ENCODE measurements at places on chromosomes 7 and 10.

- no peak for DNase-seq
Measured at GRCh38 chr10:133318494-133319127, 9.9 kb downstream of the ZNF511 start.

DNA sequence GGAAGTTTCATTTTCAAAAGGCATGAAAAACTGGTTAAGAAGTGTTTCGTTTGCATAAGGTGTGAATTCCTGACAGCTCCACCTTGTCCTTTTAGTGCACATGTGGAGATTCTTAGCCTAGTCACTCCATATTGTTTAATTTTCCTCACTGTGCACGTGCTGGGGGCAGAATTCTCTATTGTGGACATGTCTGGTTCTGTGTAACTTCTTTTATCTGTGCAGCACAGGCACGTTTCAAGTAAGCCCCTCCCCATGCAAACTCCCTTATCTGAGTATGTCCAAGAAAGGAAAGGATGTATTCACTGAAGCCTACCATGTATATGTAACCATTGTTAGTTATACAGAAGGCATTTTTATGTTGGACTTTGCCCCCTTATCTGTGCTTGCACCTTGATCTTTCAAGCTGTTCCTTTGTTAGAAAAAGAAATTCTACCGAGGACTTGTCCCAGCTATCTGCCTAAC is 1346.3 kb downstream of the REEP3 start:
- DNase-seq = no peak

DNA sequence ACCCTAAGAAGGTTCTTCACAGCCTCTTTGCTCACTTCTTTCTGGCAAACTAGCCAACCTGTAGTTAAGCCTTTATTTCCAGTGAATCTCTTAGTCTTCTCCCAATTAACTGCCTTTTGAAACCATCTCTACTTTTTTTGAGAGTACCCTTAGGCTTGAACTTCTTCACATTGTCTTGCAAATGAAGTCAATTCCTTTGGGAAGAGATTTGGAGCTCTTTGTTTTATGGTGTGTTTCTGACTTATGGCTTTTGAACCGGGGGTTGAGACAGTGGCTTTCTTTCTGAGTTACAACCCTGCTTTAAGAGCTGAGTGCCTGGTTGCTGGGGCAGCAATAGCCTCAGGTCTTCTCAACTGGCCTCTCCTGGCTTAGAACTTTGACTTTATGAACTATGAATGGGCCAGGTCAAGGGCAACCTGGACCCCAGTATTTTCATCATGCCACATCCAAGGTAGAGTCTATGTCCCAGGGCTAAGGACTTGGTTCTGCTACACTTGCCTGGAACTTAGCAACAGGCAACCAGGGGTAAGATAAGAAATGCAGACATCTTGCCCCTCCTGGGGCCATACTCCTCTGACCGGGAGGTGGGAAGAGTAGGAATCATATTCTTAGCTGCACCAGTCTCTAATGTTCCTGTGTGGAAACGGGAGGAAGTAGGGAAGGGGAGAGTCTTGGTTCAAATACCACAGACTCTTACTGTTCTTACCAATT is 53.0 kb downstream of the SP4 start:
- DNase-seq = no peak

DNA sequence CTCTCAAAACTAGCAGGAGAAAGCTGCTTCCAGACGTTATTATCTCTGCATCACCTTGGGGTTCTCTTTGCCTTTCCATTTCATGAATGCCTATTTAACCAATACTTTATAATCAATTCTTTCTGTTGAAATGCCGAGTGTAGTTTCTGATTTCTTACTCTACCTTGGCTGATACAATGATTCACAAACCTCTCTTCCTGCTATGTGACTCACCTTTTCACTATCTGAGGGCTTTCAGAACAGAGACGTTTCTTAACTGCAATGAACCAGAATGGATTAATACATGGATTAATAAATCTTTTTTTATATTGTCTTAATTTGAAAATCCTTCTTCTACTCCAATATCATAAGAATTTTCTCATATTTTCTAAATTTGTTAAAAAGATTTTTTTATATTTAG is 46.4 kb upstream of the ZNF746 start:
- DNase-seq = no peak

DNA sequence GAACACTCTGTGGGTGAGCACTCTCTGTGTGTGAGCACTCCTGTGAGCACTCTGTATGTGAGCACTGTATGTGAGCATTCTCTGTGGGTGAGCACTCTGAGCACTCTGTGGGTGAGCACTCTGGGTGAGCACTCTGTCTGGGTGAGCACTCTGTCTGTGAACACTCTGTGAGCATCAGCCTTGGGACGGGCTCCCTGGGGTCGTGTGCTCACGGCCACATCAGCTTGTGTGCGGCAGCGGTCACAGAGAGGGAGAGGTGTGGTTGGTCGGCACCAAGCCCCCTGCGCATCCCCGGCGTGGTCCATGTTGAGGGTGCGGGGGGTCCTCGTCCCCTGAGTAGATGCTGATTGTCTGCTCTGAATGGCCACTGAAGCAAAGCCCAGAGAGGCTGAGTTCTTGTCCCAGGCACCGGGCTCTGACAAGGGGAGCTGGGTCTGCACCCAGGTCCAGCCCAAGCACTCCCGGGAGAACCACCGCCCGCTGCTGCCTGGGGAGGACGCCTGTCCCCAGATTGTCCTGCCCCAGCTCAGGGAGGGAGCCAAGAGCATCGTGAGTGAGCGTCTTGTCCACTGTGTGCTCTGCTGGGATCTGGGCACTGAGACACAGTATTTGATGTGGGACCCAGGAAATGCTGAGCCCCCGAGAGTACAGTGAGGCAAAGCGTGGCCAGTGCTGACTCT is 143.7 kb downstream of the DNAJB6 start:
- no peak for DNase-seq

GRCh38 chr10:95964756-95965155 is 57.0 kb downstream of the CC2D2B start:
- DNase-seq = no peak

GRCh38 chr10:95295031-95295755 is 4.4 kb upstream of the PDLIM1 start:
- no peak for DNase-seq

- no peak for DNase-seq
Measured at GRCh38 chr7:87003872-87004798, 55.3 kb downstream of the ELAPOR2 start.

- DNase-seq = no peak
Measured at GRCh38 chr10:86047588-86047987, 319.0 kb downstream of the GRID1 start.

GRCh38 chr7:104850374-104850773 is 163.6 kb upstream of the KMT2E start:
- no peak for DNase-seq

DNA sequence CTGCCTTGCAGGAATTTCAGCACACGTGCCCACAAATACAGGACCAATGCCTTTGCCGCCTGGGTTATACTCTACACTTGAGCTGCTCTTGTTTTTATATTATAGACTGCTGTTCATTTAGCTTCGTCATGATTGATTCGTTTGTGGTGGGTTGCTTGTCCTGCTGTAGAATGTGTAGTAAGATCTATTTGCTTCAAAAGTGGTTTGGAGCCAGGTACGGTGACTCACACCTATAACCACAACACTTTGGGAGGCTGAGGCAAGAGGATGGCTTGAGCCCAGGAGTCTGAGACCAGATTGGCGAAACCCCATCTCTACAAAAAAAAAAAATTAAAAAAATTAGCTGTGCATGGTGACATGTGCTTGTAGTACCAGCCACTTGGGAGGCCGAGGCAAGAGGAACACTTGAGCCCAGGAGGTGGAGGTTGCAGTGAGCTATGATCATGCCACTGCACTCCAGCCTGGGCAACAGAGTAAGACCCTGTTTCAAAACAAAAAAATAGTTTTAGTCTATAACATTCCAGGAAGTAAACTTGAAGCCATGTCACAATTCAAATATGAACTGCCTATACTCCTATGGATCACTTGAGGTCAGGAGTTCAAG is 9.0 kb upstream of the RHBDD2 start:
- no peak for DNase-seq

DNA sequence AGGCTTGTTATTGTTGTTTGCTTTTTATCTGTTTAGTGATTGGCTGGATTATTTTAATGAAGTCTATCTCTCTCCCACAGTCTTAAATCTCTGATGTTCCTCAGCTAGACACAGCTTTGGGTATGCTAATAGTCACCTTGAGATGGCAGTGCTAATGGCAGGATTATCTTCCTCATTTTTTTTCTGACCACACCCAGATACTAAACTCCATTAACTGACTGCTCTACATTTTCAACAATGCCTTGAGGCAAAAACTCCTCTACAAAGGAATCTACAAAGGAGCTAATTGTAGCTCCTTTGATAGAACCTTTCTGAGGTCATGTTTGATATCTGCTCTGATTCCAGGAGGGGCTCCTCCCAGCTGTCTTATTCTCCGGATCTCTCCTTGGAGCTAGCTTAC is 122.6 kb downstream of the HBP1 start:
- DNase-seq = no peak

DNA sequence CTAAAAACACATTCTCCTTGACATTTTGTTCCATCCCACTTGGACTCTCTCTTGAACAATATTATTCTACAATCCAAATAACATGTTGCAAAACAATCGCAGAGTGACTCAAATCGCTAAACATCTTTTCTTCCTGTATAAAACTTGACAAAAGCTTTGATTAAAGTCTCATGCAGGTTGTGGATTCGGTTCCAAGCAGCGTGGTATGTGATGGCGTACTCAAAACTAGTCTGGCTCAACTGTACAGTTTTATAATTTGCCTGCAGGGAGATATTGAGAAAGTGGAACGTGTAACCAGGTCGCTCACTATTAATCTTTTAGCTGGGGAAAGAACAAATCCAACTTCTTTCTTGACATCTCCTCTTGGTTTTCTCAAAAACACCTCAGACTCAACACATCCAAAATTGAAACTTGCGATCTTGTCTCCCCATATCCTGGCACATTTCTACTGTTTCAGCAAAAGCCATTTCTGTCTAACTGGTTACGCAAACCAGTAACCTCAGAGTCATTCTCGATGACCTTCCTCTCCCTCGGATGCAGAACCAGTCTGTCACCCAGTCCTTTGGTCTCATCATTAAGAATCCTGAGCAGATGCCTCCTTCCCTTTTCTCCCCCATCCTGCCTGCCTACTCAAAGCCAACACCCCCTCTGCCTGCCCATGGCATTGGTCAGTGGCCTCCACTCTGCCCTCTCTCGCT is 100.1 kb downstream of the CACNB2 start:
- no peak for DNase-seq

GRCh38 chr10:72702868-72703581 is 11.1 kb downstream of the MCU start:
- DNase-seq = no peak

DNA sequence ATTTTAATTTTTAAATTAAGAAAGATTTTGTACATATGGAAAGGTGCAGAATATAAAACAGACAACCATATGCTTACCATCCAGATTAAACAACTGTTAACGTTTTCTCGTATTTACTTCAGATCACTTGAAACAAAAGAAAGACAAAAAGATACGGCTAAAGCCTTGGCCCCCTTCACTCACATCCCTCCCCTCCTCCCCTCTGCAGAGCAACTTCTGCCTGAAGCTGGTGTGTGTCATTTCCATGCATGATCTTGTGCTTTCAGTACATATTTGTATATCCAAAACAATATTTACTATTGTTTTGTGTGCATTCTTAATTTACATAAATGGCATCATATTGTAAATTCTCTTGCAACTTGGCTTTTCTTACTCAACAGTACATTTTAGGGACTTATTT is 68.5 kb upstream of the ANKRD1 start:
- no peak for DNase-seq

- DNase-seq = peak; percentile 38
Measured at GRCh38 chr10:6141296-6142151, 52.7 kb downstream of the RBM17 start.

GRCh38 chr10:71228875-71229675 is 16.7 kb downstream of the UNC5B start:
- no peak for DNase-seq

DNA sequence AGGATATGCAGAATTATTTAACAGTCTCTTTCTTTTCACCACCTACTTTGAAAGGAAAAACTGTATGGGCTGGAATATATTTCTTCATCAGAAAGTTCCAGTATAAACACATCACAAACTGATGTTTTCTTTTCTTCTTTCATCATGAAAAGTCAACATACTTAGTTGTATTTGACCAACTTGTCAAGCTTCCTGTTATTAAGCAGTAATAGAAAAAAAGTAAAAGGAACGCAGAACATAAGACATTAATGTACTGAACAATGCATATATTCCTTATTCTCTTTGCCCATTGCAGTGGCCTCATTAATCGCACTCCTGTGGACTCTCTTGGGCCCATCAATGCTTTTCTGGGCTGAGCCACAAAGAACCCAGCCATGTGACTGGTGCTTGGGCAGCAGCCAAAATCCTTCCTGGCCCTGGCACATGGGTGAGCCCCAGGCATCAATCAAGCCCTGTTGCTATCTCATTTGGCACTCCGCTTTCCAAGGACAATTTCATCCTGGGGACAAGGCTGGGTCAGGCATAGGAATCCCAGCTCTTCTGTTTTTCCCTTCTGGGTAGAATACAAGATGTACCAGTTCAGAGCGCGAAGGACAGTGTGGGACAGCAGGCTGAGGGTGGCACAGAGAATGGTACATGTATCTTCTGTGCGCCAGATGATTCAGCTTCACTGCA is 42.3 kb downstream of the RHOBTB1 start:
- no peak for DNase-seq

DNA sequence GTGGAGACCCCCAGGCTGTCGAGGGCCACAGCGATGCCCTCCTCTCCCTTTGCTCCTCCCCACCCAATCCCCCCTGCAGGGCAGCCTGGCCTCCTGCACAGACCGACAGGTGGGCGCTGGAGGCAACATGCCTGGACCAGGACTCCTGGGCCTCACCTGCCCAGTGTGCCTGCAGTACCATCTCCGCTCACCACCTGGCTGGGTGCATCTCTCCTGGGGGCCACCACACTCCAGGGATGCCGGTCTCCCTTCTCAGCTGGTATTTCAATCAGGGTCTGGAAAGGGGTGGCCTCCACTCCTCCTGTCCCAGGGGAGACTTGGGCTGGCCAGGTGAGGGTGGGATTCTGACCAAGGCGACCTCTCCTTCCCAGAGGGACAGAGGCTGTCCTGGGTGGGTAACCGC is 17.2 kb upstream of the CFAP46 start:
- DNase-seq = no peak

DNA sequence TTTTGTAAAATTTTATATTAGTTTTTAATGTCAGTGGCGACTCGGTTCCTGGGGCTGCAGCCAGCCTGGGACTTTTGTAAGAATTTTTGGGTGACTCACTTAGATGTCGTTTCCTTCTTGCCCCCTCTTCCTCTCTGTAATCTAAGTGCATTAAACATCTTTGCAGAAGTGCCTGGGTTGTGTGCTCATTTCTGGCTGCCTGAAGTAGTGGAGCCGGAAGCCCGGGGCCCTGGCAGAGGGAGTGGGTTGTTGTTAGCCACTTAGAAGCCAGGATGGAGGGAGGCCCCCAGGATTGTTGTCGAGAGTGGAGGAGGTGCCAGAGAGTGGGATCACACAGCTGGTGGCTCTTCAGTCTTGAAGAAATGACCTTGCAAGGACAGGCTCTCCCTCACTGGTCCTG is 11.0 kb upstream of the TRIM8 start:
- no peak for DNase-seq

- no peak for DNase-seq
Measured at GRCh38 chr10:9274206-9274755, 1219.8 kb downstream of the GATA3 start.

- no peak for DNase-seq
Measured at GRCh38 chr7:122363144-122363543, 58.6 kb upstream of the FEZF1 start.

Data from HS-5 (cell line).